ENCODE measurements at places on chromosomes 2 and 18.

DNA sequence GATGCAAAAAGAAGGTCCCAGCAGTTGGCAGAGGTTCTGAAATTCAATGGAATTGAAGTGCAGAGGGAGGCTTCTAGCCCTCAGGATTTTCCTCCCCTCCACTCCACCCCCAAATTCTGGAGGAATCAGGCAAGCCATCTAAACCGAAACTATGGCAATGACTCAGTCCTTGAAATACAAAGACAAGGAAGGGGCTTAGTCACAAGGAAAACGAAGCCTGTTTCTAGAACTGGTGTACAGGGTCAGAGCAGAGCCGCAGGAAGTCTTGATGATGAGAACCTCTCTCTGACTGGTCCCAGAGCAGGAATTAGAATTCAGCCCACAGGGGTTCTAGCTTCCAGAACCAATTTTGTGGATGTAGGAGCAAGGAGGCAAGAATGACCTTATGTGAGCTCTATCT lies 111.7 kb upstream of the SCN1A start:
- DNase-seq, result no peak

GRCh38 chr2:224689539-224689938 lies 26.6 kb downstream of the CCDC195 start:
- no peak for DNase-seq

DNA sequence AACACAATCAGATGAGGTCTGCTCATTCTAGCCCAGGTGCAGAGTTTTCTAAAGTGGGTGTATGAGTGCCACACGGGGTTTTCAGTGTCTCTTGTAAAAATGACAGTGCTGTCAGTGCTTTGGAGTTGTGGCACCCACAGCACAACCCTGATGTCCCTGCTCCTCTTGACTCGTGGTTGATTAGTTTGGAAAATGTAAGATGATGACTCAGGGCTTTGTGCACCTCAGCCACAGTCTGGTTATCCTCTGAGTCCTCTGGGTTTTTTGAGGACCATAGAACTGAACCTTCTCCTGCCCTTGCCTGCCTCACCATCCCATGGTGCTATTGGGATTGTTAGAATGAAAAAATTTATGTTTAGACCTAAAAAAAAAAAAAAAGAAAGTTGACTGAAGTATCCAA lies 105.6 kb downstream of the MYO1B start:
- DNase-seq, result no peak

GRCh38 chr2:112339986-112340385 lies 64.6 kb downstream of the ZC3H6 start:
- DNase-seq, result no peak

GRCh38 chr18:7597500-7597899 lies 30.4 kb downstream of the PTPRM start:
- no peak for DNase-seq

GRCh38 chr2:32910883-32911598 lies 35.7 kb upstream of the LTBP1 start:
- DNase-seq, result no peak

DNA sequence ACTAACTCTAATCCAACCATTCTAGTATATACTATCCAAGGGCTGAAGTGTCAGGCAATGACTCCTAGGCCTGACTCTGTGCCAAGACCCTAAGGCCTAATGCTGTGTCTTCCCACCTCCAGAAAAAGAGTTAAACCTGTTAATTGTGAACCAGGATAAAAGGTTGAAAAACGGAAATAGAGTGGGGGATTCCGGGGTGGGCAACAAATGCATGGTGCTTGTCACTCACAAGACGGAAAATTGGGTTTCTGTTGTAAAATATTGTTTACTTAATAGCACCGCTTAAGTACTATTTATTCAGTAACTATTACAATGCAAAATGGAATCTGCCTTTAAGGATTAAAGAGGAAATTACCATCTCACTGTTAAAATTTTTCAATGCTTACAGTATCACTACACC lies 3.2 kb downstream of the STK17B start:
- no peak for DNase-seq

DNA sequence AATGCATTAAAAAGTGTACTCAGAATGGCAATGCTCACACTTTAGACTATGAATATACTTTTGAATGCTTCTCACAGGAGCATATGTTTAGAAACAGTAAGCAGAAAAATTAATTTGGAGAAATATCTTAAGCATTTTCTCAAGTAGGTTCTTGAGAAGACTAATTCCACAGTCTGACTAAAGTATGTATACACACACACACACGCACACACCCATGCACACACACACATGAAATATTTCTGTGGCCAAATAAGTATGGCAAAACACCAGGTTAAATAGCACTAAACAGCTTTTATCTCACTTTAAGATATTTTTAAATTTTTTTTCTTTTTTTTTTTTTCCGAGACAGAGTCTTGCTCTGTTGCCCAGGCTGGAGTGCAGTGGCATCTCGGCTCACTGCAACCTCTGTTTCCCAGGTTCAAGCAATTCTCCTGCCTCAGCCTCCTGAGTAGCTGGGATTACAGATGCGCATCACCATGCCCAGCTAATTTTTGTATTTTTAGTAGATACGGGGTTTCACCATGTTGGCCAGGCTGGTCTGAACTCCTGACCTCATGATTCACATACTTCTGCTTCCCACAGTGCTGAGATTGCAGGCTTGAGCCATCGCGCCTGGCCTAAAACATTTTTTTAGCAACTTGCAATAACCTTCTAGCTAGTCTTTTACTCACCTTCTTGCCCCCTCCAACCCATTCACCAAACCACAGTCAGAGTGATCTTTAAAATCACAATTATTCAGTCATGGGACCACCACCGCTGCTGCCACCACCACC lies 67.5 kb upstream of the SCG2 start:
- no peak for DNase-seq

GRCh38 chr2:5203134-5203755 lies 488.9 kb upstream of the SOX11 start:
- no peak for DNase-seq

DNA sequence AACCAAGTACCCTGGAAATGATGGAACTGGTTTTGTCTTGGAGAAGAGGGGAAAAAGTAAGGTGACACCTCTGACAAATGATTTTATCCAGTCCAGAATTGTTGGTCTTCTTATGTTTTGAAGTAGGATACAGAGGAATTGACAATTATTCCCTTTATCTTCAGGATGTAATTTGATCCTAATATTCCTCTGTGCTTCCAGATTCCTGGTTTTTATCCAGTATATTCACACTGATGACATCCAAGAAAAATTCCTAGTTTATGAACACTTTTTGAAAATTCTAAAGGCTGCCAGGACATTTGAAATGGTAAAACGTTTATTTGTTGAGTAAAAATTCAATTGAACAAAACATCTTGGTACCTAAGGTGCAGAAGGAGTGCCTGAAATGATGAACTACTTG lies 22.2 kb upstream of the ETAA1 start:
- no peak for DNase-seq

DNA sequence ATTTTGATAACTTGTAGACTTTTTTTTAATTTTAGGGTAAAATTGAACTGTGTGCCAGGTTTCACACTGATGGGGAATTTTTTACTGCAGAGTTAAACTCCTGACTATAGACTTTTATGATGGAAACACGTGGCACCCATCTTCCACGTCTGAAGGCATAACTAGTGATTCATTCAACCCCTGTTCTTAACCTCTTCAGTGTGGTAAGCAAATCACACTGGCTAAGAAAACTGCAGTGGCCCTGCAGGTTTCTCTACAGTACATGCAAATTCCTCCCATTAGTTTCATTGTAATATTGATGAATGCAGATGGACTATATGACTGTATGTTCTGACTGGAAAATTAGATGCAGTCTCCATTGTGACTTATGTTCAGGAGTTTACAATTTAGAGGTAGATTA lies 47.2 kb downstream of the SMAD4 start:
- DNase-seq, result no peak

GRCh38 chr18:23879544-23879943 lies 135.0 kb upstream of the TTC39C start:
- DNase-seq, result no peak

DNA sequence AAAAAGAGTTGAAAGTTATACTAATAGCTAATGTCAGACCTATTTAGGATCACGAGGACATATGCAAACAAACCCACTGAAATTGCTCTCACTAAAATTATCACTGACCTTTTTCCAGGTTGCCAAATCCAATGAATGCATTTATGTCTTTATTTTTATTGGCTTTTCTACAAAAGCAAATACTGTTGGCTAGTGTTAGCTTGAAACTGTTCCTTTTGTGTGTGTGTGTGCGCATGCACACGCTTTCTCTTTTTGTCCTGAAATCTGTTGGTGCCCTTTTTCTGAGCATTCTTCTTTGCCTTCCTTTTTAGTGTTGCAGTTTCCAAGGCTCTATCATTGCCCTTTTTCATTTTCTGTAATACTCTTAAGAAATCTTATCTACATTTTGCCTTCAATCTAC lies 1269.2 kb downstream of the LRP1B start:
- no peak for DNase-seq

GRCh38 chr2:236402033-236402790 lies 138.0 kb upstream of the ASB18 start:
- no peak for DNase-seq

- DNase-seq, result no peak
Measured at GRCh38 chr2:31240381-31241365, 6.7 kb downstream of the EHD3 start.

DNA sequence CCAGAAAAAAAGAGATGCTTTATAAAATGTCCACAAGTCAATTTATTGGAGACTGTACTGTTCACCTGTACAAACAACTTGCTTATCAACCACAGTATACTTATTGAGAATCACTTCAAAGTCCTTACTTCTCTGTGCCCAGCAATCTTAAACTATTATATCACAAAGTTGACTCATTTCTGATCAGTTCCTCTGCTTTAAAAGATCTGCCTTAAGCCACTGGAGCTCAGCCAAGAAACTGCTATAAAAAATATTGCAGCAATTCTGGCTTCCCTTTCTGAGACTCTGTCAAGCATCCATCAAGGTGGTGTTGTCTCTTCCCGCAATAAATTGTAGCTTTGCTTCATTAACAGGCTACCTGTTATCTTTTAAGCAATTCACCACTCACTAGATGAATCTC lies 375.2 kb upstream of the SPHKAP start:
- no peak for DNase-seq

- DNase-seq, result no peak
Measured at GRCh38 chr2:67394734-67395133, 2.4 kb upstream of the ETAA1 start.

- no peak for DNase-seq
Measured at GRCh38 chr2:20468549-20469500, 22.0 kb downstream of the RHOB start.

DNA sequence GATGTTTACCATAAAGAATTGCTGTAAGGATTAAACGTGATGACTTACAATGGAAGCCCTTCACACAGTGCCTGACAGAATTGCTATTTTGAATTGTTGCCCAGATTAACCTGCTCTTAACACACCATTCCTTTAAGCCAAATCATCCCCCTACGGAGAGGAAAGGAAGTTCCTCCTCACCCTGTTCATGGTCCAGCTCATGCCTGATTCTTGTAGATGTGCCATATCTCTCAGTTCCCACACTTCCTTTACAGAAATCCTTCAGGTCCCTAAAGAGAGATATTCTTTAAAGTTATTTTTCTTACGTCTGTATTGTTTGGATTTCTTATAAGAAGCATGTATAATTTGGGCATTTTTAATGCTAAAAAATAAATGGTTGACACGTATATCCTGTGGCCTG lies 127.5 kb upstream of the DAPL1 start:
- no peak for DNase-seq

GRCh38 chr2:37831081-37831780 lies 93.9 kb upstream of the RMDN2 start:
- DNase-seq, result no peak

GRCh38 chr2:235270291-235270690 lies 223.6 kb upstream of the AGAP1 start:
- DNase-seq, result no peak

DNA sequence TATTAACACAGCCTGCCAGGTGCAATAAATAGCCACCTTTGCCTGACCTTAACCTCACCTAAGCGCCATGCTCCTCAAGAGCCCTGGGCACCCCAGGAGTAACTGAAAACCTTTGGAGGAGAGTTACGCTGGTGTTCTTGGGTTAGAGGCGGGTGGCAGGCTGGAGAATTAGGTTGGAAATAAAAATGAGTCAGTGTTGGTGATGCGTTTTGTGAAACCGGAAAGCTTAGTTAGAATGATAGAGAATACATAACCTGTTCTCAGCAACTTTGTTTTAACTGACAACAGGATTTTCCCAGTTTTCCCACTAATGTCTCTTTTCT lies 17.0 kb downstream of the LRRFIP1 start:
- DNase-seq, result no peak

DNA sequence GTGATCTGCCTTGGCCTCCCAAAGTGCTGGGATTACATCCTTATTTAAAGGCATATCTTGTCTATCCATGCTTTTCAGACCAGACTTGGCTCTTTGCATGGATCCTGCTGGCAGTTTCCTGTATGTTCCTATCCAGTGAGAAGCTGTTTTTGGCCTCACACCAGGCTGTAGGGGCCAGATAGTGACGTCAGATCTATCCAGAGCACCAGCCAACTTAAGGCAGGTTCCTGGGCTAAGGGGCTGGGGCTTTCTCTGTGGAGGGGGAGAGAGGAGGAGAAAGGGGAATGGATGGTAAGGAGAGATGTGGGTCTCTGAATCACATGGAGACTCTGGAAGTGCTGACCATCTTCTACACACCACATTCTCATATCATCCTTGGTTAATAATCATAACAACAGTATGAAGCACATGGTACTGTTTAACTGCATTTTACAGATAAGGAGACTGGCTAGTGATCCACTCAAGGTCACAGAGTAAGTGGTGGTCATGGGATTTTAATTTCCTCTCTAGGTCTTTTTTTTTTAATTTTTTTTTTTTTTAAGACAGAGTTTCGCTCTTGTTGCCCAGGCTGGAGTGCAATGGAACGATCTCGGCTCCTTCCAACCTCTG lies 2.0 kb upstream of the FAM117B start:
- DNase-seq, result no peak

DNA sequence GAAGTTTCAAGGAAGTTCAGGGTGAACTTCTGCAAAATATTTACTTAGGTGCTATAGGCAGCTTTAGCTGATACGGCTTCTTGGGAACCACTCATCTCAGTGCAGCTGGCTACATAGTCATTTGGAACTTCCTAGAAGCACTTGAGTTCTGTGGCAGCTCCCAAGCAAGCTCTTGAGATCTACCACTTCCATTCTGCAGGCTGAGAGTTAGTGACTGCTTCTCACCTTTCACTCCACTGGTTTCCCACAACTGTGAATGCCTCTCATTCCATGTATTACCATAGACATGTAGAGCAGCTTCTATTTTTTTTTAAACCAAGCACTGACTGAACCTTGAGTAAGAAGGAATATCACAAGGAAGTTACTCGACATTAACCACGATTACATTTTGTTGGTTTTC lies 994.1 kb upstream of the ACVR2A start:
- no peak for DNase-seq

Data from CD8-positive, alpha-beta T cell (primary cell).